ENCODE measurements at places on chromosomes 2 and 18.

GRCh38 chr18:57437766-57438671 lies 2.8 kb downstream of the ONECUT2 start:
- peak; percentile 95 for DNase-seq

GRCh38 chr2:80302314-80303005 lies 2.1 kb downstream of the LRRTM1 start:
- DNase-seq: no peak

- no peak for DNase-seq
Measured at GRCh38 chr2:173079973-173080860, 4.6 kb downstream of the MAP3K20 start.

DNA sequence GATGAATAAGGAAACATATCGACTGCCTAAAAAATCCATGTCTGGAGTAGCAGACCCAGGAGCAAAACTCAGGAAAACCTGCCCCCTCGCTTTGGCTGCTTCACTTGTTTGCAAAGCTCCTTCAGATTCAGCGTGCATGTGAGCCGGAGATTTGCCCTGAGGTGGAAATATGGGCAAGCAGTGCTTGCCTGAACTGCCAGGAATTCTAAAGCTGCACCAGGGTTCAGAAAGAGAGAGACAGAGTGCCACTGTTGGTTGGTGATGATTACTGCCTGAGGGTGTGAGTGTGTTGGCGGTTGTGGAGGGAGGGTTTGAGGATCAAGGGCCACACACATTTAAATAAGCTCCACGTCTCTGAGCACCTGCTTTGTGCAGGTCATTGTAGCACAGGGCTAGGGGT lies 139.6 kb upstream of the RGPD4 start:
- no peak for DNase-seq

GRCh38 chr2:127516041-127516762 lies 10.1 kb downstream of the IWS1 start:
- no peak for DNase-seq

DNA sequence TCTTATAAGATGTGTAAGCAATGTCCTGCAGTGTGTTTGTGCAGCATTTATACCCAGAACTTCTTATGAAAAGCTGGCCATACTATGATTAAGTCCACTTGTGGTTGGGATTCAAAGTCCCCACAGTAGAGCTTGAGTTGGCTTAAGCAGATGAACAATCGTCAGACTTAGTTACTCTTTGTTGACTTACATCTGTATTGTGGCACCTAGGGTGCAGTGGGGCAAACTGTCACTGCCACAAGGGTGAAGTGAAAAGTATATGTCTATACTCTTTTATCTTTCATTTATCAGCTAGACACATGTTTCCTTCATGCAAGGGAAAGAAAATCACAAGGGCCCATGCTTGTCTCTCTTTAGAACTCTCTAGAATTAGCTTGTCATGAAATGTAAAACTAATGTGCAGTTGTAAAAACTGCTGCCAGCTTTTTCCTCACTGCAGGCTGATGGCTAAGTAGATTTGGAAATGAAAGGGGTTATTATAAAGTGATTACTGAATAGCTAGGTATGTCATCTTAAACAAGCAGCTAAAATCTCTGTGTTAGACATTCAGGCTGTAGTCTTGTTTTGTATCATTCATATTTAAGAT lies 474.5 kb downstream of the PTPRM start:
- no peak for DNase-seq

- DNase-seq: no peak
Measured at GRCh38 chr2:143117225-143117624, 12.0 kb upstream of the ARHGAP15 start.

DNA sequence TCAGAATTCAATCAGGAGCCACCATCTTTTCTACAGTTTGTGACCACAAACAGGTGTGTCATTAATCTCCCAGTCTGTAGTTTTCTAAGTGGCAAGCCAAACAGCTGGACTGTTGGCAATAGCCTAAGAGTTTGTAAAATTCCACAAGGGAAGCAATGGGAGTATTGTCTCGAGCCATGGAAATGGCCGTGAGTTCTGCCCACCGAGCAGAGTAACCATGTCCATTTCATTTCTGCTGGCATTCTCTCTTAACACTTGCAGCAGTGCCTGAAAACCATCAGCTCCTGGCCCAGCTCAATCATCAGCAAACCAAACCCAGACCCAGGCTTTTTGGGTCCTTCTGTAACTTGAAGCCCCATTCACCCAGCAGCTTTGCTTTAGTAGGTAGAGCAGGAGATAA lies 387.8 kb upstream of the CDH7 start:
- DNase-seq: no peak

- DNase-seq: no peak
Measured at GRCh38 chr2:33205693-33206434, 259.1 kb downstream of the LTBP1 start.

DNA sequence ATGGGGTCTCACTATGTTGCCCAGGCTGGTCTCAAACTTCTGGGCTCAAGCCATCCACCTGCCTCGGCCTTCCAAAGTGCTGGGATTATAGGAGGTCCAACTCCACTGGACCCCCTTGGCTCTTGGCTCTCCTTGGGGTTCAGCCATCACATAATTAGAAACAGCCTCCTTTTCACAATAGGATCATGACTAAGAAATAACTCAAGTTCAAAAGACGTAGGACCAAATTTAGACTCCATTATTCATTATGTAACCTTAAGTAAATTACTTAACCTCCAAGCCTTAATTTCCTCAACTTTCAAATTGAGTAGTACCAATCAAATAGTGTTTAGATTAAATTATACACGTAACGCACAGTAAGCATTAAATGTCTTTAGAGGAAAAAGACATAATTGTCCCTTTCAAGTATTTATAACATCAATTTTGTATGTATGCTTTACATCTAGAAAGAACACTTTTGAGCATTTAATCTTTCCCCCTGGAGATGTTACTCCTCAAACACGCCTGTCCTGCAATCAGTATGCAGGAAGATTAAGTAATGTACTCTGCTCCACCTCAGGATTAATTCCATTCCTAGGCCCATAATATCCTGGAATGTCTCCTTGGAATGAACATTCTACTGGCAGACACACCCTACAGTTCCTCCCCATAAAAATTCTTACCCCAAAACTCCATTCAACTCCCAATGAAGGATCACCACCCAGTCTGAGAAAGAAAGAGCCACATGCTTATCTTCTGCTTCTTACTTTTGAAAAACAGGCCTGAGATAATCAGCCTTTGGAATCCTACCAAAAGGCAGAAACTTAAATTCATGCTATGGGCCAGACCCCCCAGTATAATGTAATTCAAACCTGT lies 49.1 kb downstream of the COBLL1 start:
- no peak for DNase-seq

DNA sequence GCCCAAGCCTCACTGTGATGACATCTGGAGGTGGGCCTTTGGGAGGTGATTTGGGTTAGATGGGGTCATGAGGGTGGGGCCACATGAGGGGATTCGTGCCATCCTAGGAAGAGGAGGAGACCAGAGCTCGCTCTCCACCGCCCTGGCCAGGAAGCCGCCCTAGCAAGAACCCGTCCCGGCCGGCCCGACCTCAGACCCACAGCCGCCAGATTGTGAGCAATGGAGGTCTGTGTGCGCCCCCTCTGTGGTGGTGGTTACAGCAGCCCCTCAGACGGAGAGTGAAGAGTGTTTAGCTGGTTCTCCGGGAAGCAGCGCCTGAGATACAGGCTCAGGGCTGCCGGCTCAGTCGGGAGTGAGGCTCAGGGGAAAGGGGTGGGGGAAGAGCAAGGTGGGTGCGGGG lies 83.3 kb downstream of the RTP5 start:
- DNase-seq: no peak

- DNase-seq: no peak
Measured at GRCh38 chr2:69796174-69796573, 33.3 kb upstream of the GMCL1 start.

GRCh38 chr2:1816414-1816911 lies 72.1 kb upstream of the PXDN start:
- DNase-seq: no peak

DNA sequence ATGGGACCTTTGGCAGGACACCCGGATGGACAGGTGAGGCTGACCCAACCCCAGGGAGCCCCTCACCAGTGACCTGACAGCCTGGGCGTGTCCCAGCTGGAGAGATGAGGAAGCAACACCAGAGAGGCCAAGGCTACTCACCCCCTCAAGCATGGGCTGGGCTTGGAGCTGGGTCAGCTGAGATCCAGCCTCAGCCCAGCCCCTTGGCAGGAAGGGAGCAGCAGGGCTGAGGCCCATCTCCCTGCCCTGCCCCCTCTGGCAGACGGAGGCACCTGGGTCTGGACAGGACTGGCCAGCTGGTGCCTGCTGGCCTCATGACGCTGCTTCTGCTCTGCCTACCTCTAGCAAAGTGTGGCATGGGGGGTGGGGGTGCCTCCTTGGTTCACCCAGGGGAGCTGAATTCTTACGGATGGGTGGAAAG lies 37.8 kb downstream of the HS6ST1 start:
- no peak for DNase-seq

- no peak for DNase-seq
Measured at GRCh38 chr2:83109284-83109683, 1349.8 kb downstream of the SUCLG1 start.

DNA sequence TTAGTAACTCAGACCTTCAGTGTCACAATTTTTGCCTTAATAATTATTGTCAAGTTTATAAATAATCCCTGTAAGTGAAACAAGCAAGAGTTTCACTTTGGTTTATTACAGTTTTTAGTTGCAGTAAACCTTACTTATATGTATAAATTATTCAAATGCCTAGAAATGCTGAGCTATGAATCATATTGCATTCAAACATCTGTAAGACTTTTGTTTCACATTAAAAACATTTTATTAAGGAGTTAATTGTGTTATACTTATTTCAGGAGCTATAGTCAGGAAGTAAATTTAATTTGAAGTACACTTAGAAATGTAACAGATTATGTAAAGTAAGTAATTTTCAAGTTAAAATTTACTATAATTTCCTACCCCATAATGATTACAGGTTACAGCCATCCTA lies 3.9 kb upstream of the ETAA1 start:
- DNase-seq: no peak

DNA sequence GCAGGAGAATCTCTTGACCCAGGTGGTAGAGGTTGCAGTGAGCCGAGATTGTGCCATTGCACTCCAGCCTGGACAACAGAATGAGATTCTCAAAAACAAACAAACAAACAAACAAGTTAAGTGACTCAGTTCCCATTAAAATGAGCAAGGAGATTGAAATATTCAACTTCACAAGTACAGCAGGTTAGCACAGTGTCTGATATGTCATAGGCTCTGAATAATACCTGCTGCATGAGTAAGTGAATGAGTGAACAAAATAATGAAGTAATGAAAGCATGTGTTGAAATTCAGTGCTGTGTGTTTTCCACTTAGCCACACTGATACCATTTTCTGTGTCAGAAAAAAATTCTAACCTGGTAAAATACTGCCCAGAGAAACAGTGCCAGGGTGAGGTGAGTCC lies 41.9 kb upstream of the SETBP1 start:
- DNase-seq: no peak
